CD4-positive, alpha-beta T cell treated with Interleukin-6 for 4 hours (primary cell): ENCODE measurements at places on chromosomes 1 and 21.

GRCh38 chr1:212628046-212628445, 19.5 kb downstream of the ATF3 start:
- no peak for DNase-seq

GRCh38 chr1:3227893-3228292, 158.9 kb downstream of the PRDM16 start:
- no peak for DNase-seq

- no peak for DNase-seq
Measured at GRCh38 chr1:55720261-55720660, 505.1 kb upstream of the USP24 start.

DNA sequence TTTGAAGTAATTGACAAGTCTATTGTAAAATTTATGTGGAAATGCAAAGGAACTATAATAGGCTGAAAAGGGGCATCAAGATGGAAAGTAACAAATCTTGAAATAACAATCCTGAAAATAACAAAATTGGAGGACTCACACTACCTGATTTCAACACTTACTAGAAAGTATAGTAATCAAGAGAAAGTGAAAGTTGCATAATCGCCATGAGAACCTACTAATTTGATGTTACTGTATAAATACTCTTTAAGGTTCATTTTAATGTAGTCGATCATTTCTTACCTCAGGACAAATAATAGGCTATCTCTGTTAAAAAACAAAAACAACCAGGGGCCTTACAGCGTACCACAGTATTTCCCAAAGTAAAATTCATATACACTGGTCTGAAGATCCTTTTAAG, 71.7 kb downstream of the EDEM3 start:
- DNase-seq = no peak

DNA sequence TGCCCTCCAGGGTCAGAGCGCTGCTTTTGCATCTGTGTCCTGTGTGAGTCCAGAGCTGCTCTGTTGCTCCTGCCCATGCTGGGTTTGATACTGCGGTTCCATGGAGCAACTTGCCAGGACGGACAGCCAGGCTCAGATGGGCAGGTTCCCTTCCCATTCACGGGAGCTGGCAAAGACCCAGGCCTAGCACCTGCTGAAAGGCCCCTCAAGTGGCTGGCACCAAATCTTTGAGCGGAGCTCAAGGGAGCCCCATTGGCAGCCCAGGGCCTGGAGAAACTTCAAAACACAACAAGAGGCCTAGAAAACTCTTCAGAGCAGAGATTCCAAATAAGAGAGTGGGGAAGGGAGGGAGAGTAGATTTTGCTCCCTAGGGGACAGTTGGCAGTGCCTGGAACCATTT, 97.2 kb downstream of the ACTL8 start:
- no peak for DNase-seq

DNA sequence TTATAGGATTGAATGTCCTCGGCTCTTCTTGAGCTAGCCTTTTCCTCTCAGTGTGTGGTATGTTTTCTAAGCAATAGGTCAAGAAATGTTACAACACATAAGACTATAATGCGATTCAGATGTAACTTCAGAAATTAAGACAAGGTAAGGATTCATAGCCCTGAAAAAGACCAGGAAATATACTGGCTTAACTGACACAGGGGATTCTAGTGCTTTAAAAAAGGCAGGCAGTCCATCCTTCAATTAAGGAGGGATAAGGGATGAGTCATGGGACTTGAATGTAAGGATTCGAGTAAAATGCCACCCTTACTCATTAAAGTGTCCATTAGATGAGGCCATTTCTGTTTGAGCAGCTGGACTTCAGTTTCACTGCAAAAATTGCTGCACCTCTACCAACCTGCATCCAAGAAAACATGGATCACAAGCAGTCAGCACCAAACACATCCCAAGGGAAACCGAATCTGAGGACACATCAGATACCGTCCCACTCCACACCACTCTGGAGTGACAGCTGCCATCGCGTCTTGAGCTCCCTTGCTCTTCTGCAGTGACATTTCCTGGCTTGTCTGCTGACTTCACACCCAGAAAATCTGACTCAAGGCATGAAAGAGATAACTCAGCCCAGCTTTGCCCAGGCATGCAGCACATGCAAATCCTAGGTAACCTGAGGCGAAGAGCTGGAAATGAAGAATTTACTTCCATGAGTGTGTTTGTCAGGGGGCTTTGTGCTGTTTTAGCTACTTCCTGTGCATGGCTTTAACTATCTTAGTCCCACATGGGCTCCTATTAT, 37.8 kb downstream of the NGF start:
- no peak for DNase-seq

DNA sequence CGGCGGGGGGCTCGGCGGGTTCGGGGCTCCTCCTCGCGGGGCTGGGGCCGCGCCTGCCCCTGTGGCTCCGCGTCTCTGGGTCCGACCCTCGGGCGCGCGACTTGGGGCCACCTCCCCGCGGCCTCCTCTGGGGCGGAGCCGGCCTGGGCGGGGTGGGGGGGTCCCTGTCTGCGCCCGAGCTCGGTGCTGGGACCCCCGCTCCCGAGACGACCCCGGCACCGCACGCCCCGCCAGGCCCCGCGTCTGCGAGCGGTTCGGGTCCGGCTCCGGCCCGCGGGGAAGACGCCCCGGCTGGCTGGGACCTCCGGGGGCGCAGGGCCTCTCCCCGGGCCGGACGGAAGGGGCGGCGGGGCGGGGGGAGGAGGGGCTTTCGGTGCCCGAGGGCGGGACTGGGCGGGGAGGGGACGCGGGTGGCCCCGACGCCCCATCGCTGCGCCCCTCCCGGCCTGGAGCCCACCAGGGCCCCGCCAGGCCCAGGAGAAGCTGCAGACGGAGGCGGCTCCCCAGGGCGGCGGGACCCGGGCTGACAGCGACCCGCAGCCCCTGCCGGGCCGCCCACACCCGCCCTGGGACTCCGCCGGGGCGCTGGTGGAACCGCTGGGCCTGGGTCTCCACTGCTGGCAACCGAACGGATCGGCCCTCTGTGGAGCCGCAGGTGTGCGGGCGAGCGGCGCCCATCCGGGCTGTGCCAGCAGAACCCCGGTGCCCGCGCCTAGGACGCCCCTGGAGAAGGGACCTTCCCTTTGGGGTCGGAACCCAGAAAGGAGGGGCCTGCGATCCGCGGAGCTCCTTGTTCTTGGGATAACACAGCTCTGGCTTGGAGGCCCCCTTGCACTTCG, 610 bp downstream of the COL6A2 start:
- peak; percentile 51 for DNase-seq

DNA sequence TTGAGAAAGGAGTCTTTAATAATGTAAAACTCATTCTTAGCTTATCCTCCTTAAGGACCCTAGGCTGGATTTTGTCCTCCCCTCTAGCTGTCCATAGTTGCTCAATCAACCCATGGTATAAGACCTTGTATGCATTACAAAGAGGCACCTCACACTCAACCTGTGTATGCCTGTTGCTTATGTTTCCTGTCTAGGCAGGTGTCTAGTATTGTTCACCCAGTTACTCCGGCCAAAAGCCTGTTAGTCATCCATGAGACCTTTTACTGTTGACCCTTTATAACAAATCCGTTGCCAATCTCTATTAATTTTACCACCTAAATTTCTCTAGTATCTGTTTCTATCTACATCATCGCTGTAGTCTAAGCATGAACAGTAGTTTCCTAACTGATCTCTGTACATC, 3.7 kb downstream of the LYPLAL1 start:
- no peak for DNase-seq

DNA sequence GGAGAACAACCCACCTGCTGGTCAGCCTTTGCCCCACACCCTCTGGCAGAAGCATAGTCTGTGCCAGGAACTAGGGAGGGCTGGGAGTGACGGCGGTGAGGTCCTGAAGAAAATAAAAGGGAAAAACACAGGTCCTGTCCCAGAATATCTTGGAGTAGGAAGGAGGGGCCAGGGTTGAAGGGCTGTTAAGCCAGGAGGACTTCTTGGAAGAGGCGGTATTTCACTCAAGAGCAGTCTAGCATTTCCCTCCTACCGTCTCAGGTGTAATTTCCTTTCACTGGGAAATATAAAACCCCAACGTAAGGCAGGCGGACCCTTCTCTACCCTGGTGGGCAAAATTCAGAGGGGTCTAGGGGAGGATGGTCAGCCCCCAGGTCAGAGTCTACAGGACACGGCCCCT, 72.7 kb upstream of the TTC34 start:
- no peak for DNase-seq

GRCh38 chr1:72547412-72547811, 265.1 kb upstream of the NEGR1 start:
- DNase-seq = no peak

DNA sequence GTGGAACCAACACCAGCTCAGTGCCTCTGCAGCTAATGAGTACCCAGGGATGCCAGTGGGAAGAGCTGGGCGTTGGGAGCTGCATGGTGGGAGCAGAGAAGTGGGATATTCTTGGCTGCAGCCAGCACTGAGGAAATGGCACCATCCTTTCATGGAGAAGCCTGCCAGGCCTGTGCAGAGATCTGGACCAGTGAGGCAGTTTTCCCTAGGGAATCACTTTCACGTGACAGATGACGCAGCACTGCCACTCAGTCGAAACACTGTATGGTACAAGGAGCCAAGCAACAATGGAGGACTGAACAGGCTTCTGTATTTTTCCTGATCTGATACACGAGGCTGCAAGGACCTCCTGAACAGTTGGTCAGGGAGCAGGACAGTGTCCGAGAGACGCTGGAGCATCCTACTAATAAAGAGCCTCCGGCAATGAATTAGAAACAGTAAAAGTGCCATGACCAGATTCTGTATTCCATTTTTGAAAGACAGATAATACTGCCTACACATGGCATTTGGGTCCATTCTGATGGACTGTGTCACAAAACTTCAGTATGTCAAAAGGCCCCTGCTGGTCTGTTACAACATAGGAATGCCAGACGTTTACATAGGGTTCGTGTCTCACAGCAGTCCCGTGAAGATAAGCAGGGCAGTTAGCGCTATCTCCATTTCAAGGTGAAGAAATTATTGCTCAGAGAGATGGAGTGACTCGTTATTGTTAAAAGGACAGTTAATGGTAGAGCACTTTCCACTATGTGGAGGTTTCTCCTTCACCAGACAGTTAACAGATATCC, 44.0 kb upstream of the LMO4 start:
- no peak for DNase-seq

GRCh38 chr1:210218047-210218446, 14.5 kb upstream of the SERTAD4 start:
- DNase-seq = no peak

- DNase-seq = peak; percentile 66
Measured at GRCh38 chr1:229625071-229625914, 629 bp downstream of the TAF5L start.

- DNase-seq = no peak
Measured at GRCh38 chr1:42439940-42440339, 15.9 kb downstream of the ZMYND12 start.

DNA sequence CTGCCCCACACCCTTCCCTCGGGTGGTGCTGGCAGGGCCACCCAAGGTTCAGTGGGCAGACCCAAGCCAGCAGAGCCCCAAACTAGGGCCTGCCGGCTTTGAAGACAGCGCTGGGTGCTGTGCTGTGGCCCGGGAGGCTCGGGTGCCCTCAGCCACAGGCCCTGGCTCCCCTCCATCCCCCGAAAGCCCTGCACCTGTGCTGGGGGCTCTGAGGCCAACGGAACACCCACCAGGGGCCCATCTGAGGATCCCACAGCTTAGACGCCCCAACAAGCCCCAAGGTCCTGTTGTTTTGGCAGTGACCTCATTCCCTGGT, 8.6 kb downstream of the ITGB2 start:
- no peak for DNase-seq

DNA sequence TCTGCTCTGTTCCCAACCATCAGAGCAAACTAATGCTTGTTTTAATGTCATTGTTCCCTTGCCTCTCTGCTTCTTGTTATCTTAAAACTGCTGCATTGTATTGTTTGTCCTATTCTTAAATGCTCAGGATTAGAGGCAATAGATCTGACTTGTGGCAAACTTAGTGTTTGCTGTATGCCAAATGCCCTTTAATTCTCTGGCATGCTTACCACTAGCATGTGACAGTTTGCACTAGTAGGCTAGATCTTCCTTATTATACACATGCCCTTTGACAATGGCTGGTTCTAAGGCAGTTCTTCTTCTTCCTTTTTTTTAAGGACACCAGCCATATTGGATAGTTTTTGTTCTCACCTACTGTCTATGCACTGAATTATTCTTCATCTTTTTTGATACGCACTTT, 30.1 kb downstream of the PALMD start:
- no peak for DNase-seq

DNA sequence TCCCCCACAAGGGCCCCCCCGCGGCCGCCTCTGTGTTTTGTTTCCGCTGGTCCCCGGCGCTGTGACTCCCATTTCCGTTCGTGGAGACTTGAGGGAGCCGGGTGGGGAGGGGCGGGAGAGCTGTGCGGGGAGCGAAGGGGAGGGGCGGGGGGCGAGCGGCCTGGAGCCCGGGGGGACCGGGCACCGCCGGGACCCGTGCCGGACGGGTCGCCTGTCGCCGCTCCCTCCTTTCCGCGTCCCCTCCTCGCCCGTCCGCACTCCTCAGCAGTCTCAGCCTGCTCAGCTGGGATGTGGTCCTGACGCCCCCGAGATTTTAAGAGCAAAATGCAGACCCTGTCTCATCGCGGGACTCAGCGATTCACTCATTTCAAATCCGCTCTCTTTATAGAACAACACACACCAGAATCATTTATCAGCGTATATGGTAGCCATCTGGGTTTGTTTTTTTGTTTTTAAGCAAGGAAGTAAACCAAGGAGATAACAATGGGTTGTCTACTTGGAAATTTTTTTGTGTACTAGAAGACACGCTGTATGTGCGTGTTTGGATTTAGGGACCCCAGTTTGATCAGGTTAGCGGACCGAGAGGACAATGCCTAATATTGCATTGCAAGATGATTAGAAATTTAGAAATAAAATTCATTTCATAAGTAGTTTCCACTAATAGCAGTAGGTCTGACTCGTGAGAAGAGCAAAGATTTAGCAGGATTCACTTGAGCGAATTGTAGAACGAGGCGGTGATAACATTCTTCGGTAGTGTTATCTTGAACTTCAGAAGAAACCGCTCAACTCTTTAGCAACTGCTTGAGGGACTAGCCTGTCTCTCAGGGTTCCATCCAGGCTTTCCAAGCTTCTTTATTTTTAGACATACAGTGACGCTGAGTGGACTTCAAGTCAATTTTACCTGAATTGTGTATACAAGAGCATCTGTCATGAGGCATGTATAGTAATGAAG, 1.1 kb downstream of the GABPA start:
- peak; percentile 82 for DNase-seq

GRCh38 chr1:101262630-101263348, 26.0 kb downstream of the S1PR1 start:
- peak; percentile 43 for DNase-seq

- DNase-seq = no peak
Measured at GRCh38 chr1:211281320-211282022, 22.3 kb downstream of the RCOR3 start.

- no peak for DNase-seq
Measured at GRCh38 chr1:3846541-3846940, 10.5 kb downstream of the CEP104 start.

GRCh38 chr1:92968138-92969032, 7.1 kb upstream of the DIPK1A start:
- peak; percentile 37 for DNase-seq

- DNase-seq = no peak
Measured at GRCh38 chr1:107563441-107563840, 401.5 kb downstream of the VAV3 start.

GRCh38 chr1:73104749-73105148, 822.4 kb upstream of the NEGR1 start:
- DNase-seq = no peak
